Activated naive CD4-positive, alpha-beta T cell treated with anti-CD3 and anti-CD28 coated beads, Interleukin-2, amount 50 U/mL, for 16 hours (primary cell): ENCODE measurements at places on chromosomes 2 and 18.

- no peak for DNase-seq
Measured at GRCh38 chr2:125837128-125837527, 818.8 kb upstream of the GYPC start.

DNA sequence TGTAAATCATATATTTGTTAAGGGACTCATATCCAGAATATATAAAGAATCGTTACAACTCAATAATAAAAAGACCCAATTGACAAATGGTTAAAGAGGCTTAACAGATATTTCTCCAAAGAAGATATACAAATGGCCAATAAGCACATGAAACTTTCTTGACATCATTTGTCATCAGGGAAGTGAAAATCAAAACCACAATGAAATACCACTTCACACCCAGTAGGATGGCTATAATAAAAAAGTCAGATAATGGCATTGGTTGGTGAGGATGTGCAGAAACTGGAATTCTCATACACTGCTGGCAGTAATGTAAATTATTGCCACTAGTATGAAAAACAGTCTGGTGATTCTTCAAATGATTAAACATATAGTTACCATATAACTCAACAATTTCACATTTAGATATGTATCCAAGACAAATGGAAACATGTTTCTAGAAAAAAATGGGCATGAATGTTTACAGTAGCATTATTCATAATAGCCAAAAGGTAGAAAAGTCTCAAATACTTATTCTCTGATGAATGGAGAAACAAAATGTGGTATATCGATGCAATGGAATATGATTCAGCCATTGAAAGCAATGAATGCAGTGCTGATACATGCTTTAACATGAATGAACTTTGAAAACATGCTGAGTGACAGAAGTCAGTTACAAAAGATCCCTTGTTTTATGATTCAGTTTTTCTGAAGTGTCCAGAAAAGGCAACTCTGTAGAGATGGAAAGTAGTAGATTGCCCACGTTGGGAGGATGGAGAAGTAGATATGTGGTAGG lies 304.6 kb upstream of the ZEB2 start:
- DNase-seq, result no peak

DNA sequence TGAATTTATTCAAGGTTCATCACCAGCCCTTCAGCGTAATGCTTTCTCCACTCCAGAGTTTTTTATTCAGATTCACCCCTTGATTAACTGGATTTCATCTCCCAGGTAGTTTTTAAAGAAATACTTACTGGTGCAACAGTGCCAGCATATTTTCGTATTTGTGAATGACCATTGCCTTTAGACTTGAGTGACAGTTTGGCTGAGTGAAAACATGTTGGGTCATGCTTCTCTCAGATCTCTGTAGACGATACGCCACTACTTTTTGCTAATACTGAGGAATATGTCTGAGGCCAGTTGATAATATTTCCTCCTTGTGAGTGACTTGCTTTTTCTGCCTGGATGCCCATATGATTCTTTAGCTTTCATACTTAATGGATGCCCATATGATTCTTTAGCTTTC lies 51.5 kb downstream of the CYP26B1 start:
- DNase-seq, result no peak

DNA sequence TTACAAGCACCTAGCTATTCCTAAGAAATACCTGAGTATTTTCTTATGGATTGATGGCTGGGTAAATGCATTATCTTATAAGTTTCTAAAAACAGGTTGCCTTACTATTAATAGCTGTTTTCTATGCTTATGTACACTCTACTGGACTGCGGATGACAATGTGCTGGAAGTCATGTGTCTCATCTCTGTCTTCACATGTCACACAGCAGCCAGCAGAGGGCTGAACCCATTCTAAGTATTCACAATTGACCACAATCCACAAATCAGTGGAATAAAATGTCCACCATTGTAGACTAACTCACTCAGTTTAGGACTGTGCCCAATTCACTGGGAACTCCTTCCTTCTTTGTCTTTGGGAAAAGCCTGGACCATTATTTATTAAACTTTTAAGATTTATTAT lies 371.2 kb downstream of the INSIG2 start:
- no peak for DNase-seq

- DNase-seq, result no peak
Measured at GRCh38 chr18:21105936-21106335, 5.7 kb downstream of the ROCK1 start.

DNA sequence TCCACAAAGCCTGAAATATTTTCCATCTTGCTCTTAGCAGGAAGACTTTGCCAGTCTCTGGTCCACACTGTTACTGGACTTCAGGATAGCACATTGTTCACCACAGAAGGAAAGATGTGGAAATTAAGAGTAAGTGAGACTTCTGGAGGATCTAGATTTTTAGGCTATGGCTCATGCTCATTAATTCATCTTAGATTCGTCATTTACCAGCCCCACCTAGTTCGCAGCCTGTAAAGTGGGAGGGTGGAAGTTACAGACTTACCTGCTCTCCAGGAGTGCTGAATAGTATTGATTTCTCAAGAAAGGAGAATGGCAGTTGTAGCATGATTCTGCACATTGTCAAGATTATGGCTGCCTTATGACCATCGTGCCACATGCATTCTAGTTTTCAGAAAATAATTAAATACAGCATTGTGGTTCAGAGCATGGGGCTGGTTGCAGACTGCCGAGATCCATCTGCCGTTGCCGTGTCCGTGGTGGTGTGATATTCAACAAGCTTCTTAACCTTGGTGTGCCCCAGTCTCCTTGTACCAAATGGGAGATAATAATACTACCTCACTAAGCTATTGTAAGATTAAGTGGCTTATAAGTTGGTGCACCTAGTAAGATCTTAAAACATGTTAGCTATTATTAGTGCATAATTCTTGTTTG lies 56.8 kb downstream of the RNF144A start:
- no peak for DNase-seq

DNA sequence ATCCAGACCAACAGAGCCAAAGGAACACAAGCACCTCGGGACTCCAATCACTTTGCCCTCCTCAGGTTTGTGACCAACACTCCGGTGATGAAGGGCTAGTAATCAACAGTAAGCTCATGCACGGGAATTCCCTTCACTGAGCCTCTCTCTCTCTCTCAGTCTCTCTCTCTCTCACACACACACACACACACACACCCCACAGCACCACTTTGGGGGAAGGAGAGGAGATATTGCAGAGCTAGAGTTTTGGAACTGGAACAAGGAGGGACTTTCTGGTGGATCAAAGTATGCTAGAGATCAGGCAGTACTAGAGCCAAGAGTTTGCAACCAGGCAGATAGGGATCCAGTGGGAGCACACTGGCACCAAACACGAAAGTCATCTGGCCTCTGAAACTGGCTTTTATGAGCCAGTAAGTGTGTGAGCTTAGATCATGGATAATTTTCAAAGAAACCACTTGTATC lies 98.7 kb downstream of the ANKRD44 start:
- DNase-seq, result peak; percentile 31

DNA sequence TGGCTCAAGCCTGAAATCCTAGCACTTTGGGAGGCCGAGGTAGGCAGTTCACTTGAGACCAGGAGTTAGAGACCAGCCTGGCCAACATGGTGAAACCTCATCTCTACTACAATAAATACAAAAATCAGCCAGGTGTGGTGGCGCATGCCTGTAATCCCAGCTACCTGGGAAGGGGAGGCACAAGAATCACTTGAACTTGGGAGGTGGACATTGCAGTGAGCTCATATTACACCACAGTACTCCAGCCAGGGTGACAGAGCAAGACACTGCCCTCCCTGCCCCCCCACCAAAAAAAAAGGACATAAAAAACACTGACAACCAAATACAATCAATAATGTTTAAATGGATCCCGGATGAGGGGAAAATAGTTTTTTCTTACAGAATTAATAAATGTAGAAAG lies 7.8 kb downstream of the TIA1 start:
- DNase-seq, result no peak

GRCh38 chr2:2588777-2589176 lies 257.7 kb upstream of the MYT1L start:
- no peak for DNase-seq

- DNase-seq, result no peak
Measured at GRCh38 chr18:2985628-2986027, 27.3 kb downstream of the LPIN2 start.

DNA sequence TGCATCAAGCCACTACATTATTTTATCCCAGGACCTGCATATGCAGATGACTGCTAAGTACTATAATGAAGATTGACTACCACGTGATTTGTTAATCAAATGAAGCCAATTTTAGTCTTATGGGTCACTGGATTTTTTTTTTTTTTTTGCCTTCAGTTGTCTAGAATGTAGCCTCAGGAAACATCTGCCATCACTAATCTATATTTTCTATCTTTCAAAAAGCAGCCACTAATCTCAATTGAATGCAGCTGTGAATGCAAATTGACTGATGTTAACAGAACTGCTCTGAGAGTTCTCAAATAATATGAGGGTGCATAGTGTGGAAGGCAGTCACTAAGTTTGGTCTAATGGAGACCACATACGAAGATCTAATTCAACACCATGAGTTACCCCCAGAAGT lies 106.3 kb downstream of the ABCA12 start:
- no peak for DNase-seq

DNA sequence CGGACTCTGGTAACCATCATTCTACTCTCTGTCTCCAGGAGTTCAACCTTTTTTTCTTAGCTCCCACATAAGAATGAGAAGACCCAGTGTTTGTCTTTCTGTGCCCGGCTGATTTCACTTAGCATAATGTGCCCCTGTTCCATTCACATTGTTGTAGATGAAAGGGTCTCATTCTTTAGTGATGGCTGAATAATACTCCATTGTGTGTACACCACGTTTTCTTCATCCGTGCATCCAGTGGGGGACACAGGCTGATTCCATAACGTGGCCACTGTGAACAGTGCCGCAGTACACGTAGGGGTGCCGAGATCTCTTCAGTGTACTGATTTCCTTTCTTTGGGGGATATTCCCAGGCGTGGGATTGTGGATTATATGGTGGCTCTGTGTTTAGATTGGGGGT lies 72.3 kb upstream of the NFATC1 start:
- DNase-seq, result no peak

DNA sequence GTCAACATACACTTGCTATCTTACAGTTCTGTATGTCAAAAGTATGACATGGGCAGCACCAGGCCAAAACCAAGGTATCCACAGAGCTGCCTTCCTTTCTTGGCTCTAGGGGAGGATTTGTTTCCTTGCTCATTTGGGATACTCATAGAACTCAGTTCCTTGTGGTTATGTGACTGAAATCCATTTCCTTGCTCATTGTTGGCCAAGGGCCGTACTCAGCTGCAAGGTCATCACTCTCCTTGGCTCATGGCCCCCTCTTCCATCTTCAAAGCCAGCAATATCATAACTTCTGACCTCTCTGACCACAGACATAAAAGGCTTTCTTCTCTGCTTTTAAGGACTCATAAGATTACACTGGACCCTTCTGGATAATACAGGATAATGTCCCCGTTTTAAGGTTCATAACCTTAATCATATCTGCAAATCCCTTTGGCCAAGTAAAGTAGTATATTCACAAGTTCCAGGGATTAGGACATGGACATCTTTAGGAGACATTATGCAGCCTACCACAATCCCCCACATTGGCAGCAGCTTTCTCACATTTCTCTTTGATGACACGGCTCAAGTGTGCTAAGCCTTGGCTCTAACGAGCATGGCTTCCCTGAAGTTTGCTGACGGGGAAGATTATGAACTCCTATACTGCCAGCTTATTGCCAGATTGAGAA lies 20.9 kb downstream of the TMEM237 start:
- DNase-seq, result no peak

DNA sequence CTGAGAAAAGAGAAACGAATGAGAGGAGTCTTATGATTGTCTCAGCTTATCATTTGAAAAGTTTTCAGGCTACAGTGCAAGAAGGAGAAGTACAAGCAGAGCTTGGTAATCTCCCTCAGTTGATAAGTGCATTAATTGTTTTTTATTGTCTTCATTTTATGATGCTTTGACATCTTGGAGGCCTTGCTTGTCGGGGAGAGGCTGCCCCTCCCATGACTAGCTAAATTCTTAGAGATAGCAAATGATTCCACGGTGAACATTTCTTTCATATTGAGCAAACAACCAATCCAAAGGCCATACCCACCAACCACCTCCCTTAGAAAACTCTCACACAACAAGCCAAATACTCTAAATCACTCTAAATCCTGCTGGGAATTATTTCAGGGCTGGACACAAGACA lies 39.8 kb downstream of the GDF7 start:
- no peak for DNase-seq

GRCh38 chr2:170929686-170930050 lies 615 bp downstream of the GORASP2 start:
- peak; percentile 51 for DNase-seq

DNA sequence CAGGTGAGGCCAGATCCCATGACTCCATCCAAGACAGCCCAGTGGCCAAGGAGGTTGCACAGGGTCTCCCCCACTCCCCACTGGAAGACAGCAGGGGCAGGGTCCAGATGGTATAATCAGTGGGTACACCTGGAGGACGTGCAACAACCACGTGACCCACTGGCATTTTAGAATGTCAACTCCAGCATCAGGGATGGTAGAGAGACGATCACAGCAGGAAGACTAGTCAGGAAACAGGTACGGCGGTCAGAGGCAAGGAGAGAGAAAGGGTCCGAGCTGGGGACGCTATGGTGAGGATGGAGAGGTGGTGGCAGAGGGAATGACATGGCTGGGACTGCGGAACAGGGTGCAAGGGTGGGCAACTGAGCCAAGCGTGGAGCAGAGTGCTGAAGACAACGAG lies 23.0 kb downstream of the SERTAD2 start:
- DNase-seq, result no peak

GRCh38 chr2:234451852-234452625 lies 44.8 kb downstream of the ARL4C start:
- no peak for DNase-seq
